ENCODE measurements at places on chromosomes 3 and 15.

GRCh38 chr3:43243590-43244587 is 42.5 kb upstream of the SNRK start:
- DNase-seq, result no peak

- DNase-seq, result no peak
Observed at GRCh38 chr3:122957707-122958689, 69.6 kb downstream of the SEMA5B start.

DNA sequence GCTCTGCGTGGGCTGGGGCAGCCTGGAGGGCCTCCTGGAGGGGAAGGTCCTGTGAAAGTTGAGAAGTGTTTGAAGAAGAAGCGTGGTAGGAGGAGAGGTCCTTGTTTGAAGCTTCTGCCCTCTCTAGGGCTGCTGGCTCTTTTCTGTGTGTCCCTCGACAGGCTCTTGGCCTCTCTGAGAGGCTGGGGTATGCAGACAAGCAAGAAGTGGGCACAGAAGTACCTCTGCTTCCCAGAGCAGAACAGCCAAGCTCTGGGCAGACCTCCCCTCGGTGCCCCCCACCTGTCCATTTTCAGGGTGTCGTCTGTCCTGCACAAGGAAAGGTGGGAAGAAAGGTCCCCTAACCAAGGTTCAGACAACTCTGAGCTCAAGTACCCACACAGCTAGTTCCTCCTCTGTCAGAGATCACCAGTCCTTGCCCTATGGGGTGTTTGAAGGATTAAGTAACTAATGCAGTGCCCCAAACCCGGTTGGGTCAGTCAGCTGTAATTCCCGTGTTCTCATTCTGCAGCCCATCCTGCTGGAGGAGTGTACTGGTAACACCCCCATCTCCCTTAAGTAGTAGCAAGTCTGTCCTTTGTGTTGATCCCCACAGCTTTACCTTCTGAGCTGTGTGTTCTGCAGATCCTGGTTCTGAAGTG is 6.3 kb downstream of the CSK start:
- DNase-seq, result no peak

DNA sequence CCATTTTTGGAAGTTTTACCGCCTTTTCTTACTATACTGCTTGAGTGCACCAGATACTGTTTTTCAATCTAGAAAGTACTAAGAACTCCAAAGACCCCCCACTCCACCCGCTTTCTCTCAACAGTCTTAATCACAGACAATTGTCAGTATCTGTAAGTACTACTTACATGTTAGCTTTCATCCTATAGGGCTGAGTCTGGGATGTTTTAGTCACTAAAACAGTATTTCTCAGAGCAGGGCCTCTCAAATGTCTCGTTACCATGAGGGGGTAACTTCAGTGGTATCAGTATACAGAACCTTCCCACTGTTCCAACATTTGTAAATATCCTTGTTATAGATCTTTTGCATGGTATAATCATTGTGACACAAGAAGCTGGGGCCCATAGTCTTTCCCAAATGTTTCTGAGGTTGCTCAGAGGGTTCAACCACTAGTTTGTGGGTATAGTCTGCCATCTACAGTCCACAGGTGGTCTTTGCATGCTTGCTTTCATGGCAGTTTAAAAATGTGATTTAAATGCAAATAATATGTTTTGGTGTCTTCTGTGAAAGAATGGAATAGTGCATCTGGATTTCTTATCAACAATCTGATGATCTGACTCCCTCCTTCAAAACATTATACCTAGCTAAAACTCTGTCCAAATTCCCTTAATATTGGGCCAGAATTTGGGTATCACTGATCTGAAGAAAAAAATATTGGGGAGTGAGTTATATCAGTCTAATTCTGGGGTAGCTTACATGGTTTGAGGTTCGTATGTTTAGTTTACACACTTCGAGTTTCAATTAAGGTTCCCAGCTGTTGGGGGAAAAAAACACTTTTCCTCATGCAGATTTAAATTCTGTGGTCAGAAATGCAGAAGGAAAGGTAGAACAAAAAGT is 18.0 kb upstream of the DNAJC13 start:
- DNase-seq, result peak; percentile 82
